ENCODE measurements at places on chromosomes 4 and X.

DNA sequence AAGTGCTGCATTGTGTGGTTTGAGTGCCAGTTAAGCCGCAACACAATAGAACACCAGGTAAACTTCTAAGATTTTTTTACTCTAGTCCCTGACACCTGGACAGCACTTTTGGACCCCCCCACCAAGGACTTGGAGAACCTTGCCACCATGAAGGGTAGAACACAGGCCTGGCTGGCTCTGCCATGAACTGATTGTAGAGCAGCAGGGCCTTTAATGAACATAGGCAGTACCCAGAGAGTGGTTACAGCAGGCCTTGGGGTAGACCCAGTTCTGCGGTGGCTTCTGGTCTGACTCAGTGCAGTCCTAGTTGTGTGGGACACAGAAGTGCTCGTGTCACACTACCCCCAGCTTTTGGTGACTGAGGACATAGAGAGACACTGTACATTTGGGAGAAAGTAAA lies 648.3 kb downstream of the PCDH19 start:
- no peak for DNase-seq

- DNase-seq, result no peak
Observed at GRCh38 chr4:37895271-37895670, 4.4 kb downstream of the TBC1D1 start.

DNA sequence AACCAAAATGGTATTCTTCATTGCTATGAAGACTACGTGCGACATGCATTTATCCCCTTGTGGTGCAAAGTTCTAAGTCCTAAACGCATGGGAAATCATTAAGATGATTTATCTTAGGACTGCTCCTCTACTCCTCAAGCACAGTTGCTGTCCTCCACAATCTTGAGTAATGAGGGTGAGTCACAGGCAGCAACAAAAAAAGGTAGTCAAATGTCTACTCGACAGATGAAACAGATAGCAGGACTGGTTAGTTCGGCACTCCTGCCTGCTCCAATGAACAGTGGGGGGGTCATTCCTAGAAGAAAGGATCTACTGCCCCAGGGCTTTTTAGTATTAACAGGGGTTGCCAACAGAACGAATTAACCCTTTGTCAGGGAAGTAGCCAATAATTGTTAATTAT lies 233.7 kb upstream of the FGF13 start:
- no peak for DNase-seq

DNA sequence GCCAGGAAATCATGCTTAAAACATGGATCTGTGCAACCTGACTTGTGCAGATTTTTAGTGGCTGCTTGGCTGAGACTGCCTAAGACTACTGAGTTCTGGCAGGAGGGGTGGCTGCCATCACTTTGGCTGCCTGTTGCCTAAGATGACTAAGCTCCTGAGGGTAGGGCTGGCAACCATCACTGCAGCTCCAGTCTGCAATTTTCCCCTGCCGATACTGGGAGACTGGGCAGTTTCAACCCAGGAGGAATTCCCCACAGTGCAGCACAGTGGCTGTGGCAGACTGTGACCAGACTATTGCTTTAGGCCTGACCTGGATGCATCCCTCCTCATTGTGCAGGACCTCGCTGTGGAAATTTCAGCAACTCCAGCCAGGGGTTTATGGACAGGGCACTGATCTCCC lies 544.9 kb downstream of the ANKRD50 start:
- no peak for DNase-seq

DNA sequence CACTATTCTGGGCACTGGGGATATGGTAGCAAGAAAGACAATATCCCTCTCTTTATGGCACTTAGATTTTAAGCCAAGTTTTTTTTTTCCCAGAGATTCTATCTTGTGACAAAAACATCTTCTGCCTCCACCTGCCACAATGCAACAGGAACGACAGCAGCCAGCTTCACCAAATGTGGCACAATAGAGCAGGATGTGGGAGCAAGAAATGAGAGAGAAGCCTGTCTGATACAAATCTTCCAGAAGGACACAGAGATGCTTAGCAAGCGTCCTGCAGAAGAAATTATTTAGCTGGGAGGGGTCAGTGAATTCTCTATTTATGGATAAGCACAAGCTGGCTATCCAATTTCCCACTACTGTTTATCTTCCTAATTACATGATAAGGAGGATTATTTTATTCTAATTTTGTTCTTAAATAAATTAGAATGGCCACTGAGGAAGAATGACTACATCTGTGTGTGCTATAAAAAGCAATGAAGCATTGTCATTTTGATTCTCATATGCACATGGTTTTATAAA lies 27.1 kb upstream of the ZNF330 start:
- no peak for DNase-seq

- no peak for DNase-seq
Observed at GRCh38 chr4:153137677-153138630, 66.3 kb upstream of the TRIM2 start.

- no peak for DNase-seq
Observed at GRCh38 chrX:45697591-45697990, 496.9 kb upstream of the DIPK2B start.

GRCh38 chrX:78945186-78945912 lies at the start of gene P2RY10:
TSS of gene P2RY10 (plus strand) at chrX:78945391. CDS start at chrX:78960521, 15,130 bp downstream.
- no peak for DNase-seq

- no peak for DNase-seq
Observed at GRCh38 chrX:16754019-16754418, 32.2 kb upstream of the TXLNG start.

GRCh38 chr4:6991771-6992557 lies 51.2 kb upstream of the TADA2B start:
- peak; percentile 34 for DNase-seq

GRCh38 chr4:5797866-5798265 lies 86.9 kb downstream of the EVC start:
- DNase-seq, result no peak

- no peak for DNase-seq
Observed at GRCh38 chrX:153867671-153868070, 18.3 kb downstream of the L1CAM start.

DNA sequence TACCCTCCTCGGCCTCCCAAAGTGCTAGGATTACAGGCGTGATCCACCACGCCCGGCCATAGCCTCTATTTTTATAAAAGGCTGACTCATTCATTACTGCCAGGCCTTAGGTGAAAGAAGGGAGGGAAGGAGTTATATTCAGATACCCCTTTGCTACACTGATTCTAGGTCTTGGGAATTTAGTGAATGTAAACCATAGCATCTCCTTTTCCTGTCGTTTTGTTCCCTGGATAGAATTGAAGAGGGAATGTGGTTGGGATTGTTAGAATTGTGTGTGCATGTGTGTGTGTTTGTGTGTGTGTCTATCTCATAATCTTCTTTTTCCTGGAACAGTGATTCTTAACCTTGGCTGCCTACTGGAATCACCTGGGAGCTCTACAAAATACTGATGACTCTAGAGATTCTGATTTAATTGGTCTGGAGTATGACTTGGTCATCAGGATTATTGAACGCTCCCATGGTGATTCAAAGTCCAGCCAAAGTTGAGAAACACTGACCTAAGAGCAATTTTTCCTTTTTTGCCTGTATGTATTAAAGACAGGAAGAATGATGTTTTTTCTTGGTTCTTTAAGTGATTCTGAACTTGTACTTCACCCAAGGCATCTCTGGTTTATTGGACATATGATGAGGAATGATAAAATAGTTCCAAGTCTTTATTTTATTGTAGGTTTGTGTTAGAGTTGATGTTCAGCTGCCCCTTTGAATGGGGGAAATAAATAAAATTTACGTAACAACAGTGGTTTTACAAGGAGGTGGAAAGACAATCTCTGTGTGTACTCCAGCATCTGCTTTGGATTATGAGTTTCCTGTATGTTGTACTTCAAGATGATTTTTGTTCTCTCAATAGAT lies 37.0 kb downstream of the NAP1L5 start:
- DNase-seq, result no peak

DNA sequence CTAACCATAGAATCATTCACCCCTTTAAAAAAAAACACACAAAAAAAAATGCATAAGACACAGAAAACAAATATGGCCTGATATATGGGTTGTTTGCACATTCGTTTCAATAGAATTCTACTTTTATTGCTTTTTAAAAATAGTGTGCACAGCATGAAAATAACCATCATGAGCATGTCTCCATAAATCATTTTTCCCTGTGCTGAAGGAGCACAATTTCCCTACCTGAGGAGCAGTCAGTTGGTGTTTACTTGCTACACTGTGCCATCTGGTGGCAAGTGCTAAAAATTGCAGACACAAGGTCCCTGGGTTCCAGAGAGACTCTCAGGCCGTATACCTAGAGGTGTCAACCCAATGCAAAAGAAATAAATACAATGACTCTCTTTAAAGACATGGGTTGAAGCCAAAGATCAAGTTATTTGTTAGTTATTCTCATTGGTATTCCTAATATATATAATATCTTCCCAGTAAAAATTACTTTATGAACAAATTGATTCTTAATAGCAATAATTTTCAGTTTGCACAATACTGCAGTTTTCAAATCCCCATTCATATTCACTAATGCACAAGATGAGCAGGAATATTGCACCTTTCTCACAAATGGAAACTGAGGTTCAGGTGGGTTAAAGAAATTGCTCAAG lies 551.4 kb downstream of the IQCM start:
- DNase-seq, result peak; percentile 29

- DNase-seq, result no peak
Observed at GRCh38 chr4:72314869-72315268, 254.2 kb downstream of the ADAMTS3 start.

DNA sequence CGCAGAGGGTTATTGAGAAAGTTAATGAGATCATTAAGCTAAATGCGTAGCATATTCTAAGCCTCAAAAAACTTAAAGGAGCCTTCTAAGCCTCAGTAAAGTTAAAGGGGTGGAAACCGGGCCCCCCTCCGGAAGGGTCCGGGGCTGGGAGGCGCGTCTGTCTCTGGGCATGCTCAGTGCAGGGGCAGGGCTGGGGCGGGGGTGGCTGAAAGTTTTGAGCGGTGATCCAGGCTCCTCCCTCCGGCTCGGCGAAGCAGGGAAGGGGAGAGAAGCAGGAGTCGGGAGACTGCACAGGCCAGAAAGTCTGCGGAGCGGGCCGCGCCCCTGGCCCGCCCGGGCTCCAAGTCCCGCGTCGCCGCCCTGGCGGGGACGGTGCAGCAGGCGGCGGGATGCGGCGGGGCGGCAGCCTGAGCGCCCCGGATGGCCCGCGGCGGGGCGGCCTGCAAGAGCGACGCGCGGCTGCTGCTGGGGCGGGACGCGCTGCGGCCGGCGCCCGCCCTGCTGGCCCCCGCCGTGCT lies at the start of gene EVC:
EVC (plus strand) TSS at position 241 of the 518 bp plus-strand sequence; CDS start at position 421, 180 bp downstream.
- no peak for DNase-seq

DNA sequence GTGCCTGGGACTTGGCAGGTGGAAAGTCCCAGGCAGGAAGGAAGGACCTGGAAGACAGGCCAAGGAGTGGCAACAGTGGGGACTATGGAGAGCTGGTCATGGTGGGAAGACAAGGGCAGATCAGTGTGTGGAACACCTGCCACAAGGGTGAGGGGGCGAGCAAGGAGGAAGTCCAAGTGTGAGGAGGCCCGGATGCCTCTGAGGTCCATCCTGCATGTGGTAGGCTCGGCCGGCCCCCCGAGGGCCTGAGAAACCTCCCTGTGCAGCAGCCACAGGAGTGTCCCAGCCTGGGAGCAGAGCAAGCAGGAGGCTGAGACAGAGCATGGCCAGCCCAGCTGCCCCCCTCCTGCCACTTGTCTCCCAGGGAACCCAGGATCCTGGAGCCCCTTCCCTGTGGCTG lies 40.5 kb upstream of the PSAPL1 start:
- no peak for DNase-seq
